Stimulated activated CD4-positive, alpha-beta T cell treated with anti-CD3 and anti-CD28 coated beads, Interleukin-4, amount 100 ng/mL, for 4 hours (primary cell): ENCODE measurements at places on chromosomes 3 and 15.

- DNase-seq, result no peak
Observed at GRCh38 chr3:112486811-112487505, 12.3 kb downstream of the BTLA start.

GRCh38 chr15:81885135-81885534 is 160.7 kb downstream of the MEX3B start:
- no peak for DNase-seq

GRCh38 chr3:126528419-126528799 is 4.5 kb downstream of the CHST13 start:
- DNase-seq, result no peak

GRCh38 chr15:63301088-63301487 is 23.7 kb downstream of the APH1B start:
- no peak for DNase-seq

GRCh38 chr3:182919866-182920357 is 60.4 kb downstream of the DCUN1D1 start:
- no peak for DNase-seq

- no peak for DNase-seq
Observed at GRCh38 chr15:87881026-87881425, 375.5 kb downstream of the NTRK3 start.

GRCh38 chr3:15326673-15327072 is 5.7 kb downstream of the SH3BP5 start:
- no peak for DNase-seq

- DNase-seq, result peak; percentile 44
Observed at GRCh38 chr15:50907601-50908208, 778 bp upstream of the AP4E1 start.

GRCh38 chr3:23587513-23587912 is 218.2 kb upstream of the UBE2E1 start:
- no peak for DNase-seq

DNA sequence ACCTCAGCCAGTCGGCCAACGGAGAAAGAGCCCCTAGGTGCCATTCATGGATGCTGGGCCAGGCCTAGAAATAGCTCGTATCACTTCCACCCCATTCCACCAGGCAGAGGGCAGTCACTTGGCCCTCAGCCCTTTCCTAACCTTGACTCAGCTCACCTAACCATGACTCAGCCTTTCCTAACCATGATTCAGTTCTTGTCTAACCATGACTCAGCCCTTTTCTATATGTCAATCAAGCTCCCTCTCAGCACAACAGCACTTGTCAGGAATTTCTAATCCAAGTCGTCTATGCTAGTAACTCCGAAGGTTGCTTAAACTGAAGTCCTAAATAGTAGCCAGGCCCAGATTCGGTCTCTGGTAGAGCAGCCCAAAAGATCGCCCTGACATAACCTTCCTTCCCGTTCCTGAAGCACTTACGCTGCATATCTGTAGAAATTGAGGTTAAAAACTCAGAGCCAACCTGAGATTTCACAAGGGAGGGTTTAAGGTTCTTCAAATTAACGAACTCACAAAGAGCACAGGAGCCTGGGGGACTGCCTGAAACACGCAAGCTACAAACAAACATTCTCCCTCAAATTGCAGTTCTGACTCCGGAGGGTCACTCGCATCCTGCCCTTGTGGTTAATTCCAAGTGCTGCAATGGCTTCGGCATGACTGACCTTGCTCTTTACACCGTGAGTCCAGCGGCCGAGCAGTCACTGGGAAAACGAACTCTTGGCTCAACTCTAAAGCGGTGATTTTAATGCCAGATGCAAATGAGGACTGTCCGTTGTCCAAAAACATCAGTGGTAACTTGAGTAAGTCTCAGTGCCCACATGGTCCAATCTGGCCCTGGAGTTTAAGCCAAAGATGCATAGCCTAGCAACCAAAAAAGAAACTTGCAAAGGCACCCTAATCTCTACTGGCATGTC is 99.9 kb downstream of the ADAMTS17 start:
- DNase-seq, result no peak

- DNase-seq, result no peak
Observed at GRCh38 chr3:141663993-141664392, 74.1 kb upstream of the RNF7 start.

- DNase-seq, result peak; percentile 19
Observed at GRCh38 chr15:32651229-32651837, 9.8 kb downstream of the SCG5 start.

- no peak for DNase-seq
Observed at GRCh38 chr15:76447728-76448441, 111.3 kb downstream of the ISL2 start.

DNA sequence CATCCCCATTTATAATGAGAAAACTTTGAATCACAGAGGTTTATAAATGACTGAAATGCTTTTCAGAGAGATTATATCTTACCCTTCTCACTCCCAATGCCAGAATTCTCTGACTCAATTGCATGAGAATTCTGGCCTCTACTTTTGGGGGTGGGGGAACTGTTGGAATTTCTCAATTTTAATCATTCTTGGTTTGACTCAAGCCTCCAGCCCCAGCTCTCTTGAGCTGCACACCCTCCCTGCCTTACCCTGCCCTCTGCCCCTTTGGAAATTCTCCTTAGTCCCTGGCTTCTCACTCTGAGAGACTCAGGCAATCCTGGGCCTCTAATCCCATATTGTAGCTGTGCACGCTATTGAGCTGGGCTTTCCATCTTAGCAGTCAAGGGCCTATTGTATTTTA is 44.2 kb downstream of the ZNF589 start:
- no peak for DNase-seq

DNA sequence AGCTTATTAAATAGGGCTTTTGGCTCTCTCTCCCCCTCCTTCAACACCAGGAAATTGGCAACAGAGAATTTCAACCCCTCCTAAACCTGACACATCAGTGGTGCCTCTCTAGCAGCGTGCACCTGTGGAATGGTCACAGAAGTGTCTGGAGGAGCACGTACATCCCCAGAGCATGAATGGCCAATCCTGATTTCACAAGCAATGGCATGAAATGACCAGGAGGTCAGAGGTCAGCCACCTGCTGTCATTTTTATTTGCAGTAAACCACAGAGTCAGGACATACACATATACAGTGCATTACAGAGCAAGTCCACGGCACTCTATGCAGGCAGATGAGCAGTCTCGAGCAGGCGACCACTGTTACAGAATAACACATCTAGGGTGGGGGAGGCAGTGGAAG is 25.1 kb upstream of the ETV5 start:
- no peak for DNase-seq

- DNase-seq, result no peak
Observed at GRCh38 chr3:159882790-159883779, 105.5 kb upstream of the IL12A start.

- DNase-seq, result no peak
Observed at GRCh38 chr15:97174886-97175540, 785.5 kb upstream of the ARRDC4 start.

DNA sequence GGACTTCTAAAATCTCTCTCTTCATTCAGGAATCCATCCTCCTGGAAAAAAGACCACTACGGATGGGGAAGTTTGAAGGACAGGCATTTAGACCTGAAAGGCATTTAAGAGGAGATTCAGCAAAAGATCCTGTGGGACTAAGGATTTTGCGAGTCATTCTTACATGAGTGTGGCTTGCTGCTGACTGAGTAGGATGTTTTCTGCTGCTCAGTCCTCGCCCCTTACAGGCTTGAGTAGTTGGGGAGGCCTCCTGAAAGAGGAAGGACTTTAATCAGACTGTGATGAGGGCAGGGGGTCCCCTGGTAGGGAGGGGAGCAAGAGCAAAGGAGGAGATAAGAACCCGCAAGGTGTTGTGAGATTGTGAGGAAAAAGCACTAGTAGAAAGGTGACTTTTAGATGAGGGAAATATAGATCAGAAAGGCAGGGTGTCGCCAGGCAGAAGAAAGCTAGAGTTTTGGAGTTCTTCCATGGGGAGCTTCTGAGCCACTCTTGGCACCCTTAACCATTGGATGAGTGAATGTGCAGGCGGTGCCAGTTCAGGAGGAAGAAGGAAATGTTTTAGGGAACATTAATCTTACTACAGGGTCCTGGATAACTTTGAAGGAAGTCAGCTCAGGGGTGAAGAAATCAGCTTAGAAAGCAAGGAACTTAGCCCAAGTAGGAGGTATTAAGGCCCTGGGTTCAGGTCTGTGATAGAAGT is 171.1 kb downstream of the RORA start:
- no peak for DNase-seq

- DNase-seq, result no peak
Observed at GRCh38 chr3:195137638-195138588, 133.0 kb downstream of the XXYLT1 start.
